ENCODE measurements at places on chromosomes 2 and 18.

GRCh38 chr2:226839161-226839560 is 3.3 kb downstream of the RHBDD1 start:
- no peak for DNase-seq

DNA sequence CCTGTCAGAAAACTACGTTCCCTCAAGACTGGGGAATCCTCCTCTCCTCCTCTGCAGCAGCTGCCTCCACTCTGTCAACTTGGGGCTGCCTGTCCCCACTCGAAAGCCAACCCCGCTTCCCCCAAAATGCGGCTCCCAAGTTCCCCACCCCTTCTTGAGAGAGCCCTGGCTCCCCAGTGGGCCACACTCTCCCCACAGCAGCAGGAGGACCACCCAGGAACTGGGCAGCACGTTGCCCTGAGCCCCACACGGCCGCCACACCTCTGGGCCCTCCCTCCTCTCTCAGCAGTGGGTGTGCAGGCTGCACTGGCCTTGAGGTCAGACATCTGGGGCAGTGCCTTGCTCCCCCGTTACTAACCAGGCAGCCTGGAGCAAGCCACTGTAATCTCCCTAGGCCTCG is 9.6 kb upstream of the TEX51 start:
- no peak for DNase-seq

DNA sequence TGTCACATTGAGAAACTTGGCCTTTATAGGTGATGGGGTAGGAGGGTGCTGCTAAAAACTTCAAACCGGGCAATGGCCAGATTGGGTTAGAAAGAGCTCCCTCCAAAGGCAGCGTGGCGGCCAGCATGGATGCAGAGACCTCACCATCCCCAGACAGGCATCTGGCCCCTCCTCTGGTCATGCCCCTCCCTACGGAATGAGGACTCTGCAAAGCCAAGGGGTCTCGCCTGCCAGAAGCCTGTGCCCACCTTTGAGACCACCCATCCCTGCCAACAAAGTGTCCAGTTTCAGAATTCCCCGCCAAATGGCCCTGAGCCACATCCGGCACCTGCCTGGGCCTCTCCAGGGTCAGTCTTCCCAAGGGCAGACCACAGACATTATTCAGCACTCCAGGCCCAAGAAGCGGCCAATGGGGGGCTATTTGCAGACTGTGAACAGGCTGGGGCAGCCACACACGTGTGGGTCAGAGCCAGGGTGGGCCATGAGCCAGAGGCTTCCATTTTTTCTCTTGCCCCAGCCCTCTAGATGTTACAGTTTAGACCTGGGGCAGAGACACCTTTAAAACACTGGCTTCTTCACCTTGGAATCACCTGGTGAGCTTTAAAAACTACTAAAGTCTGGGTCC is 4.2 kb upstream of the ATP6V1B1 start:
- DNase-seq: no peak

DNA sequence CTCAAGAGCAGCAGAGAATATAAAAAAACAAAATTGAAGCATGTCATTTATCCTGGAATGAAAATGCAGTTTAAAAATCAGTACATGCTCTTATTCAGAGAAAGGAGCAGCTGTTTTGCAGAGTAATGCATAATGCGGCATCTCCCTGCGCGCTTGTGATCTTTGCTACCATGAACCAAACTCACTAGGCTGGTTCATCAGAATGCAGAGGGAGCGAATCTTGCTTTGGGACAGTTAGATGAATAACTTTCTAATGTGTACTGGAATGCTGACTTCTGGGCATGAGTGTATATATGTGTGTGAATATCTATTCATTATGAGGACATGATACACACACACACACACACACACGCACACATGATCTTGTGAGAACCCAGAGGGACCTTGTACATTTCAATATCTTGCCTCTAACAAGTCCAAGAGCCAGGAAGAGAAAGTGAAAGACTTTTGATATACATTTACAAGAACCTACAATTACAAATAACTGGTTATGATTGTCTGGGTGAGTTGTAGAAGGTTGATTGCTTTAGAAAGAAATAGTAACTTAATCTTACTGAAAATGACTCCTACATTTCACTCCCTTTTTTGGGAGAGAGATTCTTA is 54.1 kb upstream of the THOC1 start:
- no peak for DNase-seq

DNA sequence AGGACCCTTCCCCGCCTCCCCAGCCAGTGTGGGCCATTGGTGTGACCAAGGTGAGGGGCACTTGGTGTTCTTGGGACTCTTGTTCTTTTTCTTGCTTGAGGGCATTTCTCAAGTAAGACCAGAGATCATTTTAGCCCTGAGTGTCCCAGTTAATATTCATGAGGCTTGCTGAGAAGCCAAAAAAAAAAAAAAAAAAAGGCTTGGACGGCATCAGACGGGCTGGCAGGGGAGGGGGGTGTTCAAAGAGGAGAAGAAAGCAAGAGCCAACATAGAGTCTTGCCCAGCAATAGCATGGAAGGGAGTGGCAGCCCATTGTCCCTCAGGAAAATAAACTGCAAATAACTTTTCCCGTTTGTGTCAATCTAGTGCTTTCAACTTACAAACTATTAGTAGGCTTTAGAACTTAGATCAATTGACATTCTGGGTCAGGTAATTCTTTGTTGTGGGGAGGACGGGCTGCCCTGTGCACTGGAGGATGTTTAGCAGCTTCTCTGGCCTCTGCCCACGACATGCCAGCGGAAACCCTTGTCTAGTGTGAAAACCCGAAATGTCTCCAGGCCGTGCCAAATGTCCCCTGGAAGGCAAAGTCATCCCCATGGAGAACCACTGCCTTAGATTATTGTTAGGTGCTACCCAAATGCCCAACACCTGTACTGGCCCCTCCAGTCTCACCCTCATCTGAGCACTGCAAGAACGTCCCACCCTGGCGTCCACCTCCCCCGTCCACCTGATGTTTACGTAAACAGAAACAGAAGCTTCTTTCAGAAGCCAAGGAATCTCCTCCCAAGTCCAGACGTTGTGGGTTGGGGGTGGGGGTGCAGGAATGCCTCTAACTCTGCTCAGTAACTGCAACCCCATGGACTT is 163.4 kb downstream of the BCL2 start:
- DNase-seq: no peak

DNA sequence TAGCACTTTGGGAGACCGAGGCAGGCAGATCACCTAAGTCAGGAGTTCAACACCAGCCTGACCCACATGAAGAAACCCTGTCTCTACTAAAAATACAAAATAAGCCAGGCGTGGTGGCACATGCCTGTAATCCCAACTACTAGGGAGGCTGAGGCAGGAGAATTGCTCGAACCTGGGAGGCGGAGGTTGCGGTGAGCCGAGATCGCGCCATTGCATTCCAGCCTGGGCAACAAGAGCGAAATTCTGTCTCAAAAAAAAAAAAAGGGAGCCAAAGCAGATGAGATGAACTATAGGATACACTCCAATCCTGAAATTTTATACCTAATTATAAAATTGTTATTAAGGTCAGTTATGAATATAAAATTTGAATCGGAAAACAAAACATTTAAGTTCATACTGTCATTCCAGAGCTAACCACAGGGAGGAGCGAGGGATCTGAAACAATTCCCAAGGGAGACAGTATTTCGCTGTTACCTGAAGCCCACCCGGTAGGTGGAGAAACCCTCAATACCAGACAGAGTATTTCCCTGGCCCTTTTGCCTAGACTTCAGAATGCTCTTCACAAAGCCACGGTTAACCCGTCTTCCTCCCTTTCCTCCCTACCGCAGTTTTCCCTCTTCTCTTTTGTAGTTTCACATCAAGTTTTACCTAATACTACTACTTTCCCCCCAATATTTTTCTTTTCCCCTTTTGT is 1.4 kb downstream of the PPM1G start:
- peak; percentile 72 for DNase-seq

GRCh38 chr2:204662956-204663355 is 117.7 kb downstream of the PARD3B start:
- DNase-seq: no peak

GRCh38 chr2:38794235-38794946 is 16.4 kb downstream of the GEMIN6 start:
- DNase-seq: no peak

GRCh38 chr2:113032737-113033136 is 19.9 kb downstream of the IL36B start:
- DNase-seq: no peak

DNA sequence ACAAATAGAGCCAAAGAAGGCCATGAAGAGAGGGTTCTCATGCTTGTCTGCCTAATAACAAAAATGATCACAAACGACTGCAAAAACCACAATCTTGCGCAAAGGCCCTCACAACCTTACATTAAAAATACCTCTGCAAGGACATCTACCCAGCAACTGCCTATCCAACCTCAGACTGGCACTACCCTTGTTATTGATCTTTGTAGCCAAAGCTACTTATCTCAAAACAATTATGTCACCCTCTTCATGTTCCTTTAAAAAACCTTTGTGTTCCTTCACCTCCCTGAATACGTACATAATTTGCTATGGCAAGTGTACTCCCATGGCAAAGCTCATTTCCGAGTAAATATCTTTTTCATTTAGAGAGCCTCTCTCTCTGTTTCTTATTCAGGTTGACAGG is 44.1 kb downstream of the TMEM163 start:
- no peak for DNase-seq

GRCh38 chr2:151869291-151869690 is 41.1 kb upstream of the ARL5A start:
- DNase-seq: no peak

- DNase-seq: no peak
Measured at GRCh38 chr2:64406407-64406774, 47.6 kb upstream of the LGALSL start.

DNA sequence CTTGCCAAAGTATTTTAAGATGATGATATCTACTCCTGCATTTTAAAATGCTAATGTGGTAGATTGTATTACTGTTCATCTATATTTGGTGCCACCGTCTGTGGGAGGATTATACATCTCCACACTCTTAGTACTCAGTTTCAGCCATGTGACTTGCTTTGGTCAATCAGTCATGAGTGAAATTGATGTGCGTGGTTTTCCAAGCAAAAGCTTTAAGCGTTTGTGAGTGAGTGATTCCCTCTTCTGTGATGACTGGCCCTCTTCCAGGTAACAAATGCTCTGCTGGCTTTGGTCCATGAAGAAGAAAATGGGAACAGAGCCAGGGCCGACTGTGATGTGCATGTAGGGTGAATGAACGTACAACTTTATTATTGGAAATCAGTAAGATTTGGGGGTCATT is 330.4 kb downstream of the LPIN1 start:
- DNase-seq: no peak

- no peak for DNase-seq
Measured at GRCh38 chr18:51077217-51077616, 47.2 kb downstream of the SMAD4 start.

DNA sequence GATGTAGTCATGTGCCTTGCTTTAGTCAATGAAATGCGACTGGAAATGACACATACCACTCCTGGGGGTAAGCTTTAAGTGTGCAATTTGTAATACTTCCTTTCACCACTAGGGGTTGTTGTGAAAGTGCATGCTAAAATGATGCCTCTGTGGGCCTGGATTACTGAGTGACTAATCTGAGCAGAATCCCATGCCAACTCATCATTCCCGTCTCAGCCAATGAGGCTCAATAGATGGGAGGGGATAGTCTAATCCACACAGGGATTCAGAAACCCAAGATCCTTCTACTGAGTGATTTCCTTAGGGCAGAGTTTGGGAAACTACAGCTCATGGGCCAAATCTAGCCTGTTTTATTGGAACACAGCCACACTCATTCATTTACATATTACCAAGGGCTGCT is 54.0 kb downstream of the HRH4 start:
- DNase-seq: peak; percentile 79

GRCh38 chr2:109160714-109161440 is 31.9 kb downstream of the SH3RF3 start:
- no peak for DNase-seq

- no peak for DNase-seq
Measured at GRCh38 chr2:23622466-23622865, 237.5 kb downstream of the KLHL29 start.

All from PC-3 (cell line).